Stimulated activated CD8-positive, alpha-beta memory T cell treated with anti-CD3 and anti-CD28 coated beads, Interleukin-2, amount 100 ng/mL, for 48 hours (primary cell): ENCODE measurements at places on chromosomes 7 and 10.

DNA sequence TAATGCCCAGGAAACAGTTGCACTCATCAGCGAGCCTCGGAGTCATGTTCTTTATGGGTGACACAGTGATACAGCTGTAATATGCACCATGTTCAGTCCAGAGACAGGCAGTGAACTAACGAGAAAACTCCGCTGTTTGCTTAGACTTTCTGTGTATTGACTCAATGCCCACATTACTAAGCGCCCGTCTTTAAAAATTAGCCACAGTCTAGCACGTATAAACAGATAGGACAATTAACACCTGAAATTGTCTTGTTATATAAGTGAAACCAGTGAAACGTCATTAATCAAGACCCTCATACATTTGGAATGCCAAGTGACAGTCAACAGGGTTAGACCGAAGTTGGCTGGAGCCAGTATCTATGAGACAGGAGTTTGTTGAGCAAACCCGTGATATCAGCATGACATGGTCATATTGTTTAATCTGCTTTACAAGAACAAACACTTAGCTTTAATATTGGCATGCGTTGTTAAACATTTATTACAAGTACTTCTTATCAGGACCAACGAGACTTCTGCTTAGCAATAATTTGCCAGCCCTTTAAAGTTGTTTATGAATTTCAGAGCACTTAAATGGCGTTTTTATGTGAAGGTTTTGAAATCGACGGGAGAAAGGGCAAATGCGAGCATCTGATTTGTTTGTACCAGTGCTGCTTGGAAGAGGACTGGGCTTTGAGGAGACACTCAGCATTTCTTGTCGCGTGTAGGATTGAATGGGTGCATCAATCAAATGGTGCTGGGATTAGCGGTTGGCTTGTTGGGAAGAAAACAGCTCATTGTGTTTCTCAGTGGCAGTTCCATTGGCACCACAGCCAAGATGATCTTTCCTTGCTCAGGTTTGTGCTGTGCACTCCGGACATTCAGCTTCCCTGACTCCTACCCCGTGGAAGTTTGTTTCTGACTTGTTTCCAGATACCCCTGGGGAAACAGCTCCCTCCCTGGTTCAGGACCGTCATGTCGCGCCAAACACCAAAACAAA lies 56.3 kb downstream of the CAMK1D start:
- DNase-seq: no peak

DNA sequence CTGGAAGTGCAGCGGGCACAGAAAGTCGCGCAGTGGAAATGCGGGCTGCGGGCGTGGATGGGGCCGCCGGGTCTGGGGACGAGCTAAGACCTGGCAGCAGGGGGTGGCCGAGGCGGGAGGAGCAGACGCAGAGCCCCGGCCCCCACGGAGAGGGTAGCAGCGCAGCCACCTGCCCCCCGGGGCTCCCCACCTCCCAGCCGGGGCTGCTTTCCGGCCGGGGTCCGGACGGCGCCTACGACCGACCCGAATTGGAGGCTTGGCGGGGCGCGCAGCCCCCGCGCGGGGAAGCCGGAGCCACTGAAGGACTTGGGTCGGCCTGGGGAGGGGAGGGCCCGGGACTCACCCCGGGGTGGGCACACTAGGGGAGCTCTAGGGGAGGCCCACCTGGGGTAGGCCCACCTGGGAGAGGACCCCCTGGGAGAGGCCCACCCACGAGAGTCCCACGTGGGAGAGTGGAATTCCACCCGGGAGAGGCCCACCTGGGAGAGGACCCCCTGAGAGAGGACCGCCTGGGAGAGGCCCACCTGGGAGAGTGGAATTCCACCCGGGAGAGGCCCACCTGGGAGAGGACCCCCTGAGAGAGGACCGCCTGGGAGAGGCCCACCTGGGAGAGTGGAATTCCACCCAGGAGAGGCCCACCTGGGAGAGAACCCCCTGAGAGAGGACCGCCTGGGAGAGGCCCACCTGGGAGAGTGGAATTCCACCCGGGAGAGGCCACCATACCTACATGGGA lies 854 bp upstream of the CFAP46 start:
- DNase-seq: no peak

GRCh38 chr7:142916508-142916907 lies 17.0 kb downstream of the TRPV5 start:
- DNase-seq: no peak

- DNase-seq: no peak
These were observed 84.6 kb upstream of the CAPZA2 start for GRCh38 chr7:116777651-116778281.

- no peak for DNase-seq
These were observed 4.0 kb downstream of the ITGA8 start for GRCh38 chr10:15715619-15716227.

DNA sequence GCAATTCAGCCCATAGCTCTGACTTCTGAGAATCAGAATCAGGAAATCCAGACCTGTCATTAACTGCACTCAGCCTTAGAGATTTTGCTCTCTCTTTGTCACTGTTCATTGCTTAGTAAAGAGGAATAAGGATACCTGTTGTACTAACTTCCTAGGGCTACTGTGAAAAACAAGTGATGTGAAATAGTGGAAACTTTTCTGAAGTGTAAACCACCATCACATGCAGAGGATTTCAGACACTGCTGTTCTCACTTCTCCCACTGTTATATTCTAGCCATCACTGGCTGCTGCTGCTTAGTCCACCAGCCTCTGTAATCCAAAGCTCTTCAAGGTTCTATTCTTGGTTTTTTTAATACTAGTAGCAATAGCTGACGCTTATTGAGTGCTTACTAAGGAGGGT lies 129.6 kb upstream of the CCDC6 start:
- DNase-seq: no peak

DNA sequence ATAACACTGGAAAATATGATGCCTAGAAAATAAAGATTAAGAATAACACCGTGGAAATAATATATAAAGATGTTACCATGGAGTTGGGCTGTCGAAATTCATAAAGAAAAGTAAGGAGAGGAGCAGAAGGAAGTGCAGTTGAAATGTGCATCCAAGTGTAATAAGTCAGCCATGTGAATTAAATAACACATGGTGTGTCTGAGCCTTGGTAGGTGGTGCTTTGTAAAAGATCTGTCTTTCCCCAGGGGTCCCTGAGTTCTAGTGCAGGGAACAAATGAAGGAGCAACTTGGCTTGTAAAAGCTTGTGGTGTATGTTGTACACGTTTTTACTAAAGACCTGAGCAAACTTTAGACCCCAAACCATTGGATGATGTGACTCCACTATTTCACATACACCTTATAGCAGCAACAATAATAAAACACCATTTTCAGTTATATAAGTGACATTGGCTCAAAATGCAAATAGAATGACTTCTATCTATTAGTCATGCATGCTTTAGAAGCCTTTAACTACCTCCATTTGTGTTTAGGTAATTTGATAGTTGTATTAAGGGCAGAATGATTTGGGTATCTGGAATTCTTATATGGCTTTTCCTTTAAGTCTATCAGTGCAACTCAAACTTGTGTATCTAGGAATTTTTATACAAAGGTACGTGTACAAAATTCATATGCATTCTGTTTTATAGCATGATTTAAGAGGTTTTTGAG lies 11.3 kb downstream of the STARD3NL start:
- no peak for DNase-seq

GRCh38 chr10:104509981-104510380 lies 131.1 kb upstream of the SORCS3 start:
- DNase-seq: no peak

DNA sequence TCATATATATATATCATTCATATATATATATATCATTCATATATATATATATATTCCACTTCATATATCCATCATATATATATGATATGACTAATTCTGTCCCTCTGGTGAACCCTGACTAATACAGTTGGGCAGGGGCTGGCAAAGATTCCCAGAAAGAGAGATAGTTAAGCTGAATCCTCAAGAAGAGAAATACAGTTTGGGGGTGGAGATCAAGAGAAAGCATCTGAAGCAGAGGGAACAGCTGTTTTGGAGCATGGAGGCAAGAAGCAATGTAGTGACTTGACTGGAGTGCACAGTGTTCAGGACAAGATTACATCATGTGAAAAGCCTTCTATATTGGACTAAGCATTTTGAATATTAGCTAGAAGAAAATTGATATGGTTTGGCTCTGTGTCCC lies 540.7 kb downstream of the MAGI2 start:
- DNase-seq: no peak

- no peak for DNase-seq
These were observed 866.3 kb upstream of the LRRN3 start for GRCh38 chr7:110224643-110225042.

DNA sequence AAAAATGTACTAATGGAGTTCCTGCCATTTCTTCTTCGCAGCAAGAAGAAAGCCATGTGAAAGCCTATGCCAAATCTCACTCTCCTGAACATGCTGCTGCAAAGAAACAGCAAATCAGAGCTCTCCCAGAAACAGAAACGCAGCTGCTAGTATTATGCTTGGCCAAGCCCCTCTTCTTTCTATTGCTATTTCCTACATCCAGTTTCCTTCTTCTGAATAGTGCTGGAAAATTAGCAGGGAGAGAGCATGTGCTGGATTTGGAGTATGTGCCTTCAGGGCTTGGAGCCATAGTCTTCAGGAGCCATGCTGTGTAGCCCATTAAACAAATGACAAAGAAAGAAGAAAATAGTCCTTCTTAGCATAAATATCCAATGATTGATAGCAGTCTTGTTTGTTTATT lies 852.0 kb upstream of the PHF14 start:
- no peak for DNase-seq

DNA sequence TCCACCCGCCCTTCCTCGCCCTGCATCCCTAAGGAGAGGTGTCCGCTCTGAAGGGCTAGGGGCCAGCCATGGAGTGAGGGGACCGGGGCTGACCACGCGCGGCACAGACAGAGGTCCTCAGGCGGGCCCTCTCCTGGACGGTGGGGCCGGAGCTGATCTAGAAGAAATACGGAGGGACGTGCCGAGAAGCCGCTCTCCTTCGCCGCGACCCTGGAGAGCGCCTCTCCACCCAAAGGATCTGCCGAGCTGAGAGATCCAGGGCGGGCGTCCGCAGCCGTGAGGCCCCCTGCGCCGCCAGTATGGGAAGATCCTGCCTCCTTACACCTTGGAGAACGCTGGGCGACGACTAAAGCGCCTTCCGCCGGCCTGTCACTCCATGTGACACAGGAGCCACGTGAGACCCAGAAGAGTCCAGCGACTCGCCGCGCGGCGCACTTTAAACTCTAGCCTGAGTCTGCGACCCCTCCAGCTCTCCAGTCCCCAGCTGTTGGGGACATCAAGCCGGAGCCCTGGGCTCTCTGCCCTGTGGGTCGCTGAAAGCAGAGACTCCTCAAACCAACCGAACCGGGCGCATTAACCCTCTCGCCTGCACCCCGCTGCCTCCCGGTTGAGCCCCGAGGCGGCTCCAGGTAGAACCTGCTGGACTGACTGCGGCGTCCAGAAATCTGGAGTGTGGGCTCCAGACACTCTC lies 1.5 kb upstream of the SFMBT2 start:
- no peak for DNase-seq

- DNase-seq: no peak
These were observed 1.4 kb downstream of the LARP4B start for GRCh38 chr10:929960-930624.

DNA sequence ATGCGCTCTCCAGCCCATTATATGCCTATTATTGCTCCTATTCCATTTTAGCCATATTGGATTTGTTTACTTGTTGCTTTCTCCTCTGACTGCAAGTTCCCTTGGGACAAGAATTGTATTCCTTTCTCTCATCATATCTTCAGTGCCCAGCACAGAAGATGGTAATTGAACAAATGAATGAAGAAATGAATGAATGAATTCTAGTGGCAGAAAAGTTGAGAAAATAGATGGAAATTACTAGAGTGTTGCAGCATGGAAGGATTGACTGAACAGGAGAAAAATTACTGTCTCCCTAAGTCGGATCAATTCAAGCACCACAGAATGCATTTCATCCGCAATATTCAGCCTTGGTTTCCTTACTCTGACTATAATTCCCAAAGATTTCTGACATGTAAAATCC lies 1243.2 kb downstream of the SORCS1 start:
- no peak for DNase-seq

DNA sequence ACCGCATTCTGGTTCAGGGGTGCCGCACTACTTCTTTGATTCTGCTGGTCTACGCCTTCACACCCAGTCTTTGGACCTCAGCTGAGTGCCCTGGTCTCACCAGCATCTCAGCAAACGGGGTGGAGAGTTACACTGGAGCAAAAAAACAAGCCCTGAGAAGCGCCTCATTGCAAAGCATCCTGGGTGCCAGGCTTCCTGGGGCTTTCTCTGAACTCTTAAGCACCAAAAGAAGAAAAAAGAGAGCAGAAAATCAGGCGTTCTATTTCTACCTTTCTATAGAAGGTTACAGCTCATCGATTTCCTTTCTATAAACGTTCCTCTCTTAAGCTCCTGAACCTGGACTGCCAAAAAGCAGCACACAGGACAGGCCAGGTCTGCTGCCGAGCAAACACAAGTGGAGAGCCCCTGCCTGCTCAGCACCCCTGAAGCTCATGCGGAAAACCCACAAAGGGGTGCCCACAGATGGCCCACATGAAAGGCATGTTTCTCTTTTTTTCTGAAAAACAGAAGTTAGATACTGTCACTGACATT lies 217.9 kb downstream of the SFMBT2 start:
- DNase-seq: peak; percentile 46

- no peak for DNase-seq
These were observed 39.1 kb upstream of the LRRN3 start for GRCh38 chr7:111051832-111052231.

- no peak for DNase-seq
These were observed 45.5 kb downstream of the VOPP1 start for GRCh38 chr7:55526770-55527169.

GRCh38 chr10:71241830-71242621 lies 29.7 kb downstream of the UNC5B start:
- DNase-seq: no peak

- DNase-seq: no peak
These were observed 148.0 kb upstream of the INSYN2A start for GRCh38 chr10:127344346-127344745.

DNA sequence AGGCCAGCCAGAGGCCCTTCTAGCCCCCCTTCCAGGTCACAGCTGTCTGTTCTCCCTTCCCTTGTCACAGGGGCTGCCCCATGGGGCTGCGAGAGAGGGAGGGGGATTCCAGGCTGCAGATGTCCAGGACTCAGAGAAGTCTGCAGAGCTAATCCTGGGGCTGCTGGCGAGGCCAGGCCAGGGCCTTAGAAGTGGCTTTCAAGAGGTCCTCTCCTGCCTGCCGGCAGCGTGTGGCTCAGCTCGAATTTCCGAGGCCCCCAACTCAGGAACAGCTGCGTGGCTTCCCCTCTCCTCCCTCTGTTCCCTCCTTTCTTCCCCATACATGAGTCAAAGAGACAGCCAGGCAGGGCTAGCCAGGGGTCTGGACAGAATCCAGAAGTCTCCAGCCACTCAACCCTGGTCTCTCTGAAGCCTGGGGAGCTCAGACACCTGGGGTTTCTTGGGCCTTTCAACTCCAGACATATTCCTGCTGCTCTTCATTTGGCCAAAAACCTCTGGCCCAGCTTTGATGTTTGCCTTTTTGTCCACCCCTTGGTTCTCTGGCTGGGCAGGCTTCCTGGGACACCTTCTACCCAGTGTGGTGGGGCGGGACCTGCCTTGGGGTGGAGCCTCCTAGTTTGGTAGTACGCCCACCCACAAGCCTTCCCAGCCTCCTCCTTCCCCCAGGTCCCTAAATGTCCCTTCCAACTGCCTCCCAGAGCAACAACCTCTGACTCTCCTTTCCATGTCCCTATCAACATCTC lies 21.8 kb upstream of the EIF5AL1 start:
- DNase-seq: no peak

- no peak for DNase-seq
These were observed 18.6 kb downstream of the FOXK1 start for GRCh38 chr7:4700577-4701235.

- no peak for DNase-seq
These were observed 185.7 kb upstream of the AUTS2 start for GRCh38 chr7:69412331-69413146.
